CD4-positive, alpha-beta T cell treated with Interleukin-17A for 4 hours (primary cell): ENCODE measurements at places on chromosomes 7 and 10.

GRCh38 chr7:124784879-124785818 is 19.6 kb upstream of the GPR37 start:
- DNase-seq = no peak

DNA sequence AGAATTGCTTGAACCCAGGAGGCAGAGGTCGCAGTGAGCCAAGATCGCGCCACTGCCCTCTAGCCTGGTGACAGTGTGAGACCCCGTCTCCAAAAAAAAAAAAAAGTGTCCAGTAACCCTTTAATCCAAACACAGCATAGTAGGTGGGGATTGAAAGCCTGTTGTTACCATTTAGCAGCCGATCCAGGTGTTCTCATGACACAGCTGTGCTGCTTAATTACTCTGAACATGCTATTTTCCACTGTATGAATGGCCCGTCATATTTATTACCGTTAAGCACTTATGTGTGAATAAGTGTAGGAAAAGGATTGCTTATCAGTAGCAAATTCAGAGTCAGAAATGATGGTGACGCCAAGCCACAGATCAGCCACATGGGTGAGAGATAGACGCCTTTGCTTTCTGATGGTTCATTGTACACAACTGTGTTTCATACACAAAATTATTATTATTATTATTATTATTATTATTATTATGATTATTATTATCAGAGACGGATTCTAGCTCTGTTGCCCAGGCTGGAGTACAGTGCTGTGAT is 11.6 kb upstream of the ORAI2 start:
- DNase-seq = no peak

- DNase-seq = no peak
These were observed 11.3 kb downstream of the ACADSB start for GRCh38 chr10:123019941-123020703.

- DNase-seq = no peak
These were observed 50.6 kb downstream of the PRPF18 start for GRCh38 chr10:13637303-13637856.

- DNase-seq = no peak
These were observed 22.2 kb upstream of the AASS start for GRCh38 chr7:122166275-122166674.

GRCh38 chr10:132094581-132095234 is 29.0 kb downstream of the JAKMIP3 start:
- DNase-seq = no peak

DNA sequence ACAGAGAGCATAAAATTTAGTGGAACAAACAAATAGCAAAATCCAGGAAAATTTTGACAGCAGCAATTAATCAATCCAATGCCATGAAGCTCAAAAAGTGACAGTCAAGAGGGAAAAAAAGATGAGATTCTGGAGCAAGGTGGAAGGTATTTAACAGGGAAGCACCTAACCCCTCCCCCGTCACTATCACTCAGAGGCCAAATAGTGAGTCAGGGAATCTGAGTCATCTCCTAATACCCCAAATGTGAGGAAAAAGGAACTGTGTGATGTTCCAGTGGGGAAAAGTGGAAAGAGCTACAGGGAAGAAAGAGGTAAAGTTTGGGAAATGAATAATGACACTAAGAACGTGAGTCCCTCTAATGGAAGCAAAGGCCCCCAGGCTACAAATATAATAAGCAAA is 113.2 kb upstream of the PHF14 start:
- no peak for DNase-seq

- DNase-seq = no peak
These were observed 61.4 kb downstream of the ABI1 start for GRCh38 chr10:26799342-26799741.

GRCh38 chr10:124604214-124605000 is 139.8 kb downstream of the FAM53B start:
- DNase-seq = no peak
